ENCODE measurements at places on chromosomes 3 and 15.

DNA sequence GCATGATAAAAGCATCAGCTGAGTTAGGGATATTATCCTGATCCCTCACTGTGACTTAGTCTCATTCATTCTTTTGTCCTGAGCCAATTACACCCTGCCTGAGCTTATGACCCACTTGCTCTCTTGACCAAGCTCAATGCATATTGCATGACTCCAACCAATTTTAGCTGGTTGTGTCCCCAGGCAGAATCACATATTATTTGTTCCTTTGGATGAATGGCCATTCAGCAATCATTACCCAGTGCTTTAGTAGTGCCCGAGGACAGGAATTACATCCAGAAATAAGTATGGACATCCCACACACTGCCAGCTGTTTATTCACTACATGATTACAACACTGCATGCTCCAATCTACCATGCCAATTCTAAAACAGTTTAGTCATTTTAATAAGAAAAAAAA lies 322.5 kb downstream of the ZBBX start:
- no peak for DNase-seq

GRCh38 chr15:92116330-92116729 lies 262.8 kb downstream of the SLCO3A1 start:
- DNase-seq: no peak

DNA sequence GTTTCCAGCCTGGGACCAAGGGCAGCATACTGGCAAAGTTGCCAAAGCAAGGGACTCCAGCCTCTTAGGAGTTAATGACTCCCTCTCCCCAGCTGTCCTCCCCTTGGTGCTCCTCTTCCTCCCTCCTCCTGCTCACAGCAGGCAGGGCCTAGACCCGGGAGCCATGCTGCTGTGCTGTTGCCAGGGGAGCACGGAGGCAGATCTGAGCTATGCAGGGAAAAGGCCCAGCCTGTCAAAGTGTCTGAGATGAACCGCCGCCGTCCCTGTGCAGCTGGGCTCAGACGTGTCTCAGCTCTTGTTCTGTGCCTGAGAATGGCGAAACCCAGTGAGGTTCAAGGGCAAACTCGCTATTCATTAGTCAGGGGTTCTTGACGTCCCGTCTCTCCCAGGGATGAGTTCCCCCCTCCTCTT lies 60.8 kb upstream of the POLG start:
- no peak for DNase-seq

GRCh38 chr15:56199038-56199437 lies 44.6 kb downstream of the RFX7 start:
- no peak for DNase-seq

All from CD4-positive, alpha-beta T cell treated with Interleukin-12 subunit alpha and Interleukin-12 subunit beta, for 1 hour (primary cell).